NCI-H1694 (cell line): ENCODE measurements at places on chromosomes 11 and 22.

DNA sequence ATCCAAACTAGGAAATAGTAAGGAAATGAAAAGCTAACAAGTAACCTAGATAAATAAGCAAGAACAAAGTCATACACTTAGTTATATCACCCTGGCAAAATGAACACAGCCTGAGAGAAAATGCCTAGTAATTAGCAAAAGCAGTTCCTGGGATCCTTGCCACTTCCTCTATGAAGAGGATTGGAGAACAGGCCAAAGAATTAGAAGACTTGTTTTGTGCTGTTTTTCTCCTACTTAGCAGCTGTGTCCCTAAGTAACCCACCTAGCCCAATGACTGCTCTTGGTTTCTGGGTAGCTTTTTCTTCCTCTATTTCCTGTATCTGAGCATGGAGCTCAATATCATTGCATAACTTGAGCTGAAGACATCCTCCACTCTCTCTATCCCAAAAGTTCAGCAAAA lies 713.9 kb downstream of the ETS1 start:
- no peak for DNase-seq

- no peak for DNase-seq
Measured at GRCh38 chr11:128116885-128117284, 470.5 kb downstream of the ETS1 start.

GRCh38 chr11:93655581-93656255 lies 5.8 kb upstream of the CEP295 start:
- DNase-seq = no peak

DNA sequence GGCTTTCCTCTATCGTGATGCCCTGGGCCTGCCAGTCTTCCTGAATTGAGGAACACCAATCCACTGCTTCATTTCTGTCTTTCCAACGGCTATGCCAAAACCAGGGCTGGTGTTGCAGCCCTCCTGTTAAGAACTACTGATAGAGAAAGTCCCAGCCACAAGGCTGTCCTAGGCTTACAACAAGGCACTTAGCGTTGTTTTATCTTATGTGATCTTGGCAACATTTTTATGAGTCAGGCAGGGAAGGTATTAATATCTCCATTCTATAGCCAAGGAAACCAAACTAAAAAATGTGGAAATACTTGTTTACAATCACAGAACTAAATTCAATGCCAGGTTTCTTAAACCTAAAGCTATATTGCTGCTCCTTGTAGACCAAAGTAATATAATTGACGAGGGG lies 89.9 kb upstream of the AMOTL1 start:
- DNase-seq = no peak

DNA sequence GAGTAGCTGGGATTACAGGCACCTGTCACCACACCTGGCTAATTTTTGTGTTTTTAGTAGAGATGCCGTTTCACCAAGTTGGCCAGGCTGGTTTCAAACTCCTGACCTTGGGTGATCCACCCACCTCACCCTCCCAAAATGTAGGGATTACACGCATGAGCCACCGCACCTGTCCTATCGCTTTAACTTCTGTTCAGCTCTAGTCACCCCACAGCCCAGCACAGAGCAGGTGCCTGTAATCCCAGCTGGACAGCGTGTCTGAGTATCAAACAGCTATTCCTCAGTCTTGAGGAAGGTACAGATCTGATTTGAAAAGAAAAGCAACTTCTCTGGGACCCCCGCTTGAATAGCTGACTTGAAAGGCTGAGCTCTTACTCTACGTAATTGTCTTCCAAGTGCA lies 149.1 kb downstream of the CTTN start:
- no peak for DNase-seq

DNA sequence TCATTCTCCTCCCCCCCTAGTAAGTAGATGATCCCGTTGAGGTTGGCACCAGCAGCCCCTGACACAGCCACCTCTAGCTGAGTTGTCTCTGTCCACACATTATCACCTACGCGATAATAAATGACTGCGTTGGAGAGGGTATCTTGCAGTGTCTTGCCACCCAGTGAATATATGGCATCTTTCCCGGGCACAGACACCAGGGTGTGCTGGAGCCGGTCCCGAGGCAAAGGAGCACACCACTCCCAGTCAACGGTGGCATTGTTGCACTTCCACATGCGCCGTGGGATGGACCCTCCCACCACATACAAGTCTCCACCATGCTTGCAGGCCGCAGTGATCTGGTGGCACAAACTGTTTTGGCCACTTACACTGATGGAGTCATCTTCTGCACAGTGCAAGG lies 5.4 kb downstream of the KBTBD4 start:
- no peak for DNase-seq

- no peak for DNase-seq
Measured at GRCh38 chr11:124745835-124746620, 6.0 kb downstream of the VSIG2 start.

- DNase-seq = no peak
Measured at GRCh38 chr22:31962387-31963125, 18.2 kb downstream of the YWHAH start.

- peak; percentile 48 for DNase-seq
Measured at GRCh38 chr22:22410121-22410520, 98.4 kb downstream of the ZNF280B start.

DNA sequence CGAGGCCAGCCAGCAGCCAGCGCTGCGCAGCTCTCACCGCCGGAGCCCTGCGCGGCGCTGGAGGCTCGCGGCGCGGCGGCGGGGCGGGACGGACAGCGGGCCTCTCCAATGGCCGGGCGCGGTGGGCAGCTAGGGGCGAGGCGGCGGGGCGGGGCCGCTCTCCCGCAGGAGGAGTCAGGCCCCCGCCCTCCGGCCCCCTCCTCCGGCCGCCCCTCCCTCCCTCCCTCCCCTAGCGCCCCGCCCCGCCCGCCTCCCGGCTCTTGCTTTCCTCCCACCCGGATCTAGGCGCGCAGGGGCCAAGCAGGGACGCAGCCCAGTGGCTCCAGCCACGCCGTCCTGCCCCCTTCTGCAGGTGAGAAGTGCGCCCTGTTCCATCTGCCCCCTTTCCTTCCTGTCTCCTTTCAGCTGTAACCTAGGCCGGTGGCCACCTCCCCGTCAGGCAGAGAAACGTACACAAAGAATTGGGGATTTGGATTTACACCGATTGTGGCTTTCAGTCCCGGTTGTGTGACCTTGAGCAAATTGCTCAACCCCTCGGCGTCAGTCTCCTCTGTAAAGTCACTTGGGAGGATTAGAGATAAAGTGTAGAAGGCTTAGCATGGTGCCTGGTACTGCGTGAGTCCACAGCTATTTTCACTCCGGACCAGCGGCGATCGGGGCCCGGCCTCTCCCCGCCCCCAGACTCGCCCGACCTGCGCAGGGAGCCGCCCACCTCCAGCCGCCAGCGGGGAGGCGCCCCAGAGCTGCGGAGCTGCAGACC lies at the start of gene FZD4:
TSS of gene FZD4 (minus strand) at position 35 of the 760 bp plus-strand sequence. CDS start 310 bp downstream, outside the sequence.
- peak; percentile 33 for DNase-seq

DNA sequence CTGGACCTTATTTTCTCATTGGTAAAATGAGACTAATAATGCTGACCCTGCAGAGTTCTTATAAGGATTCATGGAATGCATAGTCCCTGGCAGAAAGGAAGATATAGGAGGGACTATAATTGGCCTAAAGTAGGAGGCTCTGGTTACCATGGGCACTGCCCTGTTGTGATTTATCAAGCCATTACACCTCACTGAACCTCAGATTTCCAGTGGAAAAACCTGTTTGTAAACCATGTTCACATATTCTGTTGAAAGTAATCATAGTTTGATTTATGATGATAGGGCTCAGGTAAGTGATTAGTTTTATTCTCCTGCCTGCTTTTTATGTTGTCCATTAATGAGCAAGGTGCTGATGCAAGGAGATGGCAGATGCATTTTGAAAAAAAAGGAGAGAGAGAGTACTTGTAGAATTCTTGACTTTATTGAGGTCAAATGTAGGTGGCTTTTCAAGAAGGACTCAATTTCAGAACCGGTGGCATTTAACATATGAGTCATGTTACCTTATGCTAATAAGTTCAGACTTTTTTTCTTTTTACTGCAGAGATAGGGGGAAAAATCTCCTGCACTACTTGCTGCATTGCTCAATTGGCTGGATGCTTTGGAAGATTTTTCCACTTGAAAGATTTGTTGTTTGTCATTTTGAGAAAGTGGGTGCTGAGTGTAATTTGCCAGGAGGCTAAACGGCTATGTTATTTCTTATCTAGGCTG lies 14.6 kb downstream of the NF2 start:
- no peak for DNase-seq

DNA sequence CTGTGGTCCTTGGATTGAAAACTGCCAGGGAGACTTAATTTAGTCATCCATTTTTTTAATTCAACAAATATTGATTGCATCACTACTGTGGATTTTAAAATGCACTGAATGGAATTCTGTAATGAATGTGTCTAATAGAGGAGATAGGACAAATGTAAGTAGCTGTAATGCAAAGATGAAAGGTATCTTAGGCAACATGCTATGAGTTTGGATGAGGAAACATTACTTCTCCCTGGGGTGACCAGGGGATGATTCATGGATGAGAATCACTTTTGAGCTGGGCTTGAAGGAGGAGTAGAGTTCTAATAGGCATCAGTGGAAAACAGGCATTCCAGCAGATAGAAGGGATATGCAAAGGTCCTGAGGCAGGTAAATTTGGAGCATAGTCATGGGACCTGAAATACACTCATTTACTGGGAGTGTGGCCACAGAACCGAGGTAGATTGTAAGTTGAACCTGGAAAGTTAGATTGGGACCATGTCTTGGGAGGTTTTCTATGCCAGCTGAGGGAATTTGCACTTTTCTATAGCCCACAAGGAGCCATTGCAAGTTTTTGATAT lies 43.4 kb downstream of the PKNOX2 start:
- DNase-seq = no peak

- DNase-seq = no peak
Measured at GRCh38 chr11:131571571-131571970, 201.2 kb downstream of the NTM start.

DNA sequence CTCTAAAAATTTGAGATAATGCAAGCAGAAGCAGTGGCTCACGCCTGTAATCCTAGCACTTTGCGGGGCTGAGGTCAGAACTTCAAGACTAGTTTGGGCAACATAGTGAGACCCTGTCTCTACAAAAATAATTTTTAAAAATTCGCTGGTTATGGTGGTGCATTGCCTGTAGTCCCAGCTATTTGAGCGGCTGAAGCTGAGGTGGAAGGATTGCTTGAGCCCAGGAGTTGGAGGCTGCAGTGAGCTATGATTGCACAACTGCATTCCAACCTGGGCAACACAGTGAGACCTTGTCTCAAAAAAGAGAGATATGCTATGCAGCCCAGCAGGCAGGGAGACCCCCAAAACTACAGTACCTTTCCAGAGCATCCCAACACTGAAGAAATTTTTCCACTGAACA lies 2.3 kb downstream of the CTSC start:
- DNase-seq = no peak

DNA sequence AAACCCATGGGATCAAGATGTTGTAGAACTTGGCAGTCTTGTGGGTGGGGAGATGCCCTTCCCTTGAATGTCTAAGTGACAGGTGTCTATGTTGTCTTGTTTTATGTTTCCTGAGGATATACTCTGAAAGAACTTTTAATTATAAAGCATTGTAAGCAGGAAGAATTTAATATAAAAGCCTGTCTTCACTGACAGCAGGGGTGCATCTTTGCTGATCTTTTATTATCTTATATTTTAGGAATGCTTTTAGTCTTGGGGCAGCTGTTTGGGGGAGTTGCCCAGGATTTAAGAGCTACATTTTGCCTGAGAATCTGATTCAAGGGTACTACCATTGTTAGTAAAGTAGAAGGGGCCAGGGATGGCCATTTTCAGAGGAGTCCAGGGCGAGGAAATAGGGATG lies 43.4 kb downstream of the IRAG1 start:
- DNase-seq = no peak

- no peak for DNase-seq
Measured at GRCh38 chr11:66685276-66686099, 7.8 kb upstream of the RBM4B start.

DNA sequence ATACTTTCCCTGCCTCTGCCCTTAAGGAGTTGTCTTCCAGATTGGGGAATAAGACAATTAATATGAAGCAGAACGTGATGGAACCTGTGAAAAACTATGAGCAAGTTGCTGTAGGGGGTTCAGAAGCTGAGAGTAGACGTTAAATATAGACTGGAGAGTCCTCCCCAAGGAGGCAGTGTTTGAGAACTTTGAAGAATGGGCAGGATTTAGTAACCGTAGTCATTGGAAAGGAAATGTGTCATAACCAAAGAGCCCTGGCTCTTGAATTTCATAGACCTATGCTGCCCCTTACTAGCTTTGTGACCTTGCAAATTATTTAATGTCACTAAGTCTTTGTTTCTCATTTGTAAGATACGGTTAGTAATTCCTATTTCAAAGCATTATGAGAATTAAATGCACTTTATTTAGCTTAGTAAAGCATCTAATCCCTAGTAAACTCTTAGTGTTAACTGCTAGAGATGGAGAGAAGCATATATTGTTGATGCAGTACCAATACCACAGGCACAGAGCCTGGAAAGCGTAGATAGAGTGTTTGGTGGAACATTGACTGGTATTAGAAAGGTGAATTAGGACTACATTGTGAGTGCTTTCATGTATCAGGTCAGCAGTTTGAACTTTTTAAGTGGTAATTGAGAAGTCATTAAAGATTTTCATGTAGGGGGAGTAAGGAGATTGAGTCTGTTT lies 54.1 kb downstream of the MCAM start:
- DNase-seq = no peak

- no peak for DNase-seq
Measured at GRCh38 chr22:33906954-33907353, 13.3 kb downstream of the LARGE1 start.

DNA sequence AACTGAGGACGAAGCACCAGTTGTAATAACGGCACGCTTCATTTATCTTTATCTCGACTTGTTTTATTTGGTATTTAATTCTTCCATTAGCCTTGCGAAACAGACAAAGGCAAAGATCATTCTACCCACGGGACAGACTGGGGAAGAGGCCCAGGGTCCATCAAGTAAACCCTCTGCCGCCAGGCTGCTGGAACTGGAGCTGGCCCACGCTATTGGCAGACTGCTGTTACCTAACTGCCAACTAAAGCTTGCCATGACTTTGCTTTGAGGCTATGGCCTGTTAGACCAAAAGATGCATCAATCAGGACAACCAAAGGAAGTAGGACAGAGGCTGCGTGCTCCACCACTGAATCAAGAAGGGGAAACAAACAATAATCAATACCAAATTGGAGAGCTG lies 780 bp upstream of the TMEM218 start:
- no peak for DNase-seq

DNA sequence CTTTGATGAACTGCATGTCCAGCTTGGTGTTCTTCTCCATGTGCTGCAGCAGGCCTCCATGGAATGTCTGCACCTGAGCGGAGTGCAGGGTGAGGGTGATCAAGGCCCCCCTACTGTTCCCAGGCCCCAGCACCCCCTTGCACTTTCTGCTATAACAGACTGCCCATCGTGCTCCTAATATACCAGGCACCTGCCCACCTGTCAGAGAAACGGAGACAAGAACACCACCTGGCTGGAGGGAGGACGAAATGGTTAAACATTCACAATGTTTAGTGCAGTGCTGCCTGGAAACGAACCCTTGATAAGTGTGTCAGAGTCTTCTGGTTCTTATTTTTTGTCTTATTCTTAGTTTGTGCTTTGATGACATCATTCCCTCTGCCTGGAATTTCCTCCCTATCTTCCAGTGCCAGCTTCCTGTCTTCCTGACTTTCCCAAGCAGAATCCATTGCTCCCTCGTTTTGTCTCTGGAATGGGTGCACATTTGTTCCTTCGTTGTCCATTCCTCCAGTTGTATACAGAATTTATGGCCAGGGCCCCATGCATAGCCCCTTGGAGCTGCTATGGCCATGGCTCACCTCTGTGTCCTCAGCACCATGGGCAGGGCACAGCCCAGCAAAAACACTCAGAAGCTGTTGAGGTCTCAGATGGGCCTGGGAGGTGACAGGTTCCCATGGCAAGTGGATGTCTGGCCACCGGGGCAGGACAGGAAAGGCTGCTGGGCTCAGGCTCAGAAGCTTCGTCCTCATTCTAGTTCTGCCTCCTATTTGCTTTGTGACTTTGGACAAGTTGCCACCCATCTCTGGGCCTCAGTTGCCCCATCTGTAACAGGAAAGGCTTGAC lies 11.9 kb downstream of the BAIAP2L2 start:
- DNase-seq = no peak
